ENCODE measurements at places on chromosomes 16 and 17.

GRCh38 chr17:77867308-77867781 is 91.2 kb upstream of the TNRC6C start:
- DNase-seq, result no peak

- DNase-seq, result no peak
These were observed 9.6 kb downstream of the UBTF start for GRCh38 chr17:44209786-44210341.

DNA sequence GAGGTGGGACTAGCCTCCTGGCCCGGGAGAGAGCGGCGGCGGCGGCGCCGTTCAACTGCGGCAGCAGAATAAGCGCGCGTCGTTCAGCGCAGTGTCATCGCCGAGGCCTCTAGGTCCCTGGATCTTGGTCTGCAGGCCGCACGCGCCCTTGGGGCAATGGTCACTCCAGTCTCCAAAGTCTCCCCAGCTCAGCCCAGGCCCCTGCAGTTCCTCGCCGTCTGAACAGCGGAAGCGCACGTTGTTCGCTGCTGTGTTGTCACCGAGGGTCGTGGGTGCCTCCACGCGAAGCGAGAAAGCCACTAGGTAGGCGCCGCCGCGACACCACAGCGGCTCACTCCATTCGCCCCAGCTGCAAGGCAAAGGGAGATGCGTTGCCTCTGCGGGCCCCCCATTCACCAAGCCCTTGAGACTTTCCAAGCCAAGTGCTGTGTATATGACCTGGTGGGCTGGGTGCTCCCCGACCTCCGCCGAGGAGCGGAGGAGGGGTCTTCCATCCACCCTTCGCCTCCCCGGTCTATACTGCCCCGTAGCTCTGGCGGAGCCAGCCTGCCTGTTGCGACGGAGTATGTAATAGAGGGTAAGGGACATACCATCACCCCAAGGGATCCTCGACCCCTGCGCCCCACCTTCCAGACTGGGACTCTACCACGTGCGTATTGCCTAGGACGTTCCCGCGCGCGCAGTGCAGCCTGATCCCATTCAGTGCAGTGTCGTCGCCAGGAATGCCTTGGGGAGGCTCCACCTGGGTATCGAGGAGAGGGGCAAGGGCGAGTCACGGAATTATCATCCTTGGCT is 656 bp downstream of the VMO1 start:
- DNase-seq, result no peak

- no peak for DNase-seq
These were observed 19.1 kb downstream of the NOD2 start for GRCh38 chr16:50712560-50712898.

DNA sequence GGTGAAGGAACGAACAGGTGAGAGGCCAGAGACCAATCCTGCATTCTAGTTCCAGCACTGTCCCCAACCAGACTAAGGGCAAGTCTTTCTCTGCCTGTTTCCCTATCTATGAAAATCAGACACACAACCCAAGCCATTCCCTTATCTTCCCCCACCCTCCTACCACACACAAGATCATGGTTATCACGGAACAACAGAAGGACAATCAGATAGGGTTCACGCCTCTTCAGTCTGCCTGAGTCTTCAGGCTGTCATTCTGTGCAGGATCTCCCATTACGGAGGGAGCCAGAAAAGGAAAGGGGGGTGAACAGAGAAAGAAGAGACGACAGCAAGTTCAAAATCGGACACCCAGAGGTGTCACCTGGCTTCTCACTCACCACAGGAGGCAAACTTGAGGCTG is 11.1 kb downstream of the TLE7 start:
- no peak for DNase-seq

GRCh38 chr16:86959091-86959651 is 358.0 kb downstream of the C16orf95 start:
- no peak for DNase-seq

DNA sequence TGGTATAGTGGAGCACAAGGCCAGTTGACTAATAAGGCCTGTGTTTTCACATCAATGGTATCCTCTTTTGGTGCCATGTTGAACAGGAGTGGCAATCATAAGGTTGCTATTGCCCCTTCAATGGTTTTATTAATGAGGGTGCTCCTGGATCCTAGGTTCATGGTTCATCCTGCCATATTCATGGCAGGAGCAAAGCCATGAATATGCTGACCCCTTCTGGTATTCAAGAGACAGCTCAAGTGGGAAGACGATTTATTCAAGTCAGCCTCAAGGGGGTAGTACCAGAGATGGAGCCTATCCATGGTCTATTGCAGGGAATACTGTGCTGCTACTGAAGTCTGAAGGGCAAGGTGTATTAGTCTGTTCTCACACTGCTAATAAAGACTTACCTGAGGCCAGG is 2.6 kb downstream of the ABCA9 start:
- no peak for DNase-seq

GRCh38 chr17:6755731-6756184 is at the start of gene XAF1:
TSS of gene XAF1 (plus strand) at chr17:6756046. CDS start at chr17:6756079, 33 bp downstream.
- DNase-seq, result peak; percentile 70

DNA sequence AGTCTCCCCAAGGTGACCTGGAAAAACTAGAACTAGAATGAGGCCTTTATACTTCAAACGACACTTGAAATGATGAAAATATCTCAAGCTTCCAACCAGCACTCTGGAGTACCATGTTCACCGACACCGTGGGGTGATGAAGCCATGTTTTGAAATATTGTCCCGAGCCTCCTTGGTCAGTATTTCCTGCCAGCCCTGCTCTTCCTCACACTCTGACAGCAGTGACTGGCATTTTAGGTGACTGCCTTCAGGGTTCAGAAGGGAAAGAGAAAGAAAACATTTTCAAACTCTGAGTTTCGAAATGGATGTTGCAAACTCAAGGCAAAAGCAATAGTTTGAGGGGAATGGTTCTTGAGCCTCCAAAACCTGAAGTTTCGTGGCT is 39.3 kb upstream of the IRX6 start:
- DNase-seq, result no peak

DNA sequence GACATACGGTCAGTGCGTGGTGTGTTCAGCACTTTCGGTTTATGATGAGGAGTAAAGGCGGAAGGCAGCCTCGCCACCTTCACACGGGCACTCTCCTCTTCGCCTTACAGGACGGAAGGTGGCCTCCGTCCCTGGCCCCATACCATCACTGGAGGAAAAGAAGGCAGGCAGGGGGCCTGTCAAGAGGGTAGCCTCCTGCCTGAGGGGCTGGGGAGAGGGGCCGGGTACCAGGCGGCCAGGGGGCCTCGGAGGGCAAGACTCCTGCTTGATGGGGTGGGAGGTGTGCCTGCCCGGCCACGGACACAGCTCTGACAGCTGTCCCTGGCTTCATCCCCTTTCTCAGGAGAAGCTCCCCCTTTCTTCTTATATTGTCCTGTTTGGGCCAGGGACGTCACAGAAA is 15.6 kb upstream of the SLC38A8 start:
- DNase-seq, result no peak

GRCh38 chr16:66275775-66276428 is 90.6 kb upstream of the CDH5 start:
- no peak for DNase-seq

DNA sequence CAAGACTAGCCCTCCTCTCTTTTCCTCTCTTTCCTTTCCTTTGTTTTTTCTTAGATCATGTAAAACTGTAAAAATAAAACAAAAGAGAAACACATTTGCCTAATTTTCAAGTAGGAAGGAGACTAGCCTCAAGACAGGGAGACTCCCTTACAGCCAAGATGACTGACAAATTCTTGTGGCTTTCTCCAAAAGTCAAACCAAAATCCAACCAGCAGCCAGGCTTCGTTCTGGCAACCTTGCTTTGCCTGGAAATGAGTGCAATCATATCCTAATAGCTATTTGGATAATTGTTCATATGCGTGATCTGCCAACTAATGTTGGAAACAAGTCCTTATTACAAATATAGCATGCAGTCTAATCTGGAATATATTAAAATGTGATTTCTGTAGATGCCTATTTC is 868.9 kb upstream of the SOX9 start:
- DNase-seq, result no peak

- DNase-seq, result no peak
These were observed 244.6 kb upstream of the MAF start for GRCh38 chr16:79845033-79845733.

GRCh38 chr17:55086635-55087058 is 118.1 kb downstream of the STXBP4 start:
- DNase-seq, result no peak

GRCh38 chr16:9061358-9061813 is 30.1 kb upstream of the HAPSTR1 start:
- DNase-seq, result no peak

GRCh38 chr16:77499373-77500285 is 64.8 kb upstream of the ADAMTS18 start:
- DNase-seq, result no peak

DNA sequence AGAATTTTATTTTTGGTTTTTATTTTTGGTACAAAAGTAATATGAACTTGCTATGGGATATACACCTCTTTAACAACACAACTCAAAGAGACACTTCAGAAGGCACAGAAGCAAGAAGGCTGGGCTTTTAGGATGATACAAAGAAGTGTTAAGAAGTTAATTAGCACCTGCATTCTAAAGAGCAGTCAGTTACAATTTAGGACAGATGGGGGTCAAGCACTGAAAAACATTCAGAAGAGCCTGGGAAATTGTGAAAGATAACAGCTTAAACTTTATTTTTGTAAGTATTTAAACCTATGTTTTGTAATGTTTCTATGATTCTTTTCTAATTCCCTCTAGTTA is 163.5 kb downstream of the CDH8 start:
- no peak for DNase-seq

GRCh38 chr16:89452241-89452640 is 38.1 kb downstream of the ANKRD11 start:
- no peak for DNase-seq

GRCh38 chr16:68470461-68471150 is 22.3 kb upstream of the SMPD3 start:
- no peak for DNase-seq

DNA sequence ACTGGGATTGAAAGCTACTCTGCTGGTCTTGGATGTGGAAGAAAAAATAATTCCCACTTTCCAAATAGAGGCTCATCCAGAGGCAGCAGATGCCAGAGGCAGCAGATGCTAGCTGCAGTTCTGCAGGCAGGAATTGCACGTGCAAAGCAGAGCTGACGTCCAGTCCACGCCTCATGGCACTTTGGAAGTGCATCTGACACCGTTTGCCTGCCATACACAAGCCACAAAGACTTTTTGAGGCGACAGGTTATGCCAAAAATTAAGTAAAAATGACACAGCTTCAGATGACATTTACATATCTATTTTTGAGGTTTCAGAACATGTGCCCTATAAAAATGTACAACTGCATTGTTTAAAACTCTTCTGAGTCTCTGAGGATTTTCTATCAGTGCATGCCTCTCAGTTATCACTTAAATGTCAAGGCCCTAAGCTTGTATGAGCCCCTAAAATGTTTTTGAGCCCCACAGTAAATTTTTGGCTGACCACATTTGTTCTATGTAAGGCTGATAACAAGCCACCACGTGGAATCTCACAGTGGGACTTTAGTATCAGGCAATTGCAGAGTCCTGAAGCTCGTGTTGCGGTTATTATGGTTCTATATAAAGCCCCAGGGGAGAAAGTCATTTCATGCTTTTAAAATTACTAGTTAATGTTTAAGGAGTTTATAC is 239.2 kb downstream of the PRKCA start:
- DNase-seq, result no peak

GRCh38 chr16:9446471-9447194 is 355.2 kb downstream of the HAPSTR1 start:
- DNase-seq, result no peak

DNA sequence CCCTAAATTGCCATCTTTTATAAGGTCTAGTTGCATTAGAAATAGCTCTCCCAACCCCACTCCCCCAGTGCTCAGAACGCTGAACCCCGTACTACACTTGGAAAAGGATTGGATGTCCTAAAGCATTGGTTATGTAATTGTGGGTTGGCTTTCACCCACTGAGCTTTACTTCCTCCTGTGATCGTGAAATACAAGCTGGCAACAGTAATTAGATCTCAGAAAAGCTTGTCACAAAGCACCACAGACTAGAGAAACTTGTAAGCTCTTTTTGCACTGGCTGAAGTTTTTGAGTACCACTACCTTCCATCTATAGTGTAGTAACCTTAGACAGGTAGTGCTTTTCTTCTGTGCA is 54.4 kb downstream of the SIAH1 start:
- no peak for DNase-seq

DNA sequence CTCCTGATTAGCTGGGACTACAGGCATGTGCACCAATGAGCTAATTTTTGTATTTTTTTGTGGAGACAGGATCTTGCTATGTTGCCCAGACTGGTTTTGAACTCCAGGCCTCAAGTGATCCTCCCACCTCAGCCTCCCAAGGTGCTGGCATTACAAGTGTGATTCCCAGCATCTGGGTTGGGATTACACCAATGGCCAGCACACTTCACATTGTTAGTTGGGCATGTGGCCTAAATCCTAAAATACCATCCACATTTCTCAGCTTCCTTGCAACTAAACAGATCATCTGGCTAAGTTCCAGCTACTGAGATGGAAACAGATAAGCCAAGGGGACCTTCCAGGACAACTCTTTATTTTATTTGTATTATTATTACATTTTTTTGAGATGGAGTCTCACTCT is 9.9 kb downstream of the RABEP2 start:
- DNase-seq, result no peak

GRCh38 chr16:69494991-69495392 is 70.6 kb downstream of the CYB5B start:
- peak; percentile 75 for DNase-seq

- no peak for DNase-seq
These were observed 209.4 kb upstream of the C16orf82 start for GRCh38 chr16:26857371-26857770.

DNA sequence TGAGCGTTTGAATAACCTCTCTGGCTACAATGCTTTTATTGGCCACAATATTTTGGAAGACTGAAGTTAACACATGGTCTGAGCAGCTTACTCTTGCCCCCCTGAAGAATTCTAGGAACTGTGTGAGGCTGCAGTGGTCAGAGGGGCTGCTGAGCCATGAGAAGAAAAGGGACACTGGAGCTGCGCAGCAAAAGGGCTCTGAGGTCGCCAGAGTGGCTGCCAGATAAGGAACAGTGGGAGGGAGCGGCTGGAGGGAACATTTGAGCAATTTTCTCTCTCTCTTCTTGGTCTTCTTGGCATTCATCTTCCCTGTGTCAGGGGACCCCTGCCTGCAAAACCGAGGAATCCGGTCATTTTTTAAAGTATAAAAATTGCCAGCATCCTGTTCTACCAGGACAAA is 66.1 kb downstream of the CPPED1 start:
- no peak for DNase-seq

- DNase-seq, result no peak
These were observed 16.9 kb downstream of the GRIN2C start for GRCh38 chr17:74842599-74843351.

- DNase-seq, result no peak
These were observed 47.2 kb upstream of the GSE1 start for GRCh38 chr16:85565801-85566526.

GRCh38 chr17:38533866-38534497 is 71.8 kb downstream of the SRCIN1 start:
- DNase-seq, result no peak

- no peak for DNase-seq
These were observed 17.0 kb downstream of the CRYM start for GRCh38 chr16:21260870-21261791.

Data from stimulated activated effector memory CD8-positive, alpha-beta T cell treated with anti-CD3 and anti-CD28 coated beads, Interleukin-12 subunit alpha, Interleukin-12 subunit beta, amount 100 ng/mL, for 72 hours (primary cell).